Activated CD4-positive, CD25-positive, alpha-beta regulatory T cell treated with anti-CD3 and anti-CD28 coated beads, Interleukin-2, amount 50 U/mL, for 72 hours (primary cell): ENCODE measurements at places on chromosomes 3 and 15.

DNA sequence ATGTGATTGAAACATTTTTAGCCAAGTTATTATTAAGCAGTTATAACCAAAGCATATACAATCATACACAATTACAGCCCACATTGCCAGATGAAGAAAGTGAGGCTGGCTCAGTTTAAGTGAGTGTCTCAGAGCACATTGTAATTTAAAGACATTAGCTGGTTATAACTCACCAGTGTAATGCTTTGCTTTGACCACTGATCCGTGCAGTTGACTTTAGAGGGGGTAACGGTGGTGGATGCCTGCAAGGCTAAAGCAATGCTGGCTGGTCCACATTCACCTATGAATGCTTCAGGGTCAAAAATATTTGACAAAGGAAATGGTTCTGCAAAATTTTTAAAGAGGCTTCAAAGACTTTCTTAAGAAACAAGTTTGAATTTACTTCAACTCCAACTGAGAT is 1.2 kb downstream of the C3orf85 start:
- DNase-seq, result no peak

DNA sequence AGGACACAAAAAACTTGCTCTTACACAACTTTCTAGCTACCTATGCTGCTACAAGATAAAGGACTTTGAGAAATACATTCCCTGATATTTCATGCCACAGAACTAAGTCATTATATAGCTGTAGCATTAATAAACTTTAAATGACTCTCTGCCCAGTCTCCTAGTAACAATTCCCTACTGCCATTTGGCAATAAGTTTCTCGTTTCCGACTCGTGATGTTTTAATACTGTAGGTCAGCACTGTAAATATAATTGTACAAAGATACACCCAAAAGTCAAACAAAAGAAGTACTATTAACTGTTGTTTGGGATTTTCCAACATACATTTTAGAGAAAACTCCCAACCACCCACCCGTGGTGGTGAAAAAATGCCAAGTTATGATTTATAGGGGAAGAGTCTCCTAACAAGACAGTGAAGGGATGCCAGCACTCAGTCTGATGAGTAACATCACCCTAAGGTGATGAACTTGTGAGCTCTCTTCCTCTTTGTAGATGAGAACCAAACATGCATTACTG is 132.2 kb downstream of the DUT start:
- no peak for DNase-seq

GRCh38 chr3:43448098-43448497 is 161.8 kb downstream of the SNRK start:
- no peak for DNase-seq

GRCh38 chr3:34132069-34132692 is 333.8 kb downstream of the PDCD6IP start:
- DNase-seq, result no peak

- DNase-seq, result no peak
These were observed 296.5 kb downstream of the THSD4 start for GRCh38 chr15:71411538-71412482.

GRCh38 chr3:59750391-59750790 is 700.6 kb upstream of the CFAP20DC start:
- no peak for DNase-seq

DNA sequence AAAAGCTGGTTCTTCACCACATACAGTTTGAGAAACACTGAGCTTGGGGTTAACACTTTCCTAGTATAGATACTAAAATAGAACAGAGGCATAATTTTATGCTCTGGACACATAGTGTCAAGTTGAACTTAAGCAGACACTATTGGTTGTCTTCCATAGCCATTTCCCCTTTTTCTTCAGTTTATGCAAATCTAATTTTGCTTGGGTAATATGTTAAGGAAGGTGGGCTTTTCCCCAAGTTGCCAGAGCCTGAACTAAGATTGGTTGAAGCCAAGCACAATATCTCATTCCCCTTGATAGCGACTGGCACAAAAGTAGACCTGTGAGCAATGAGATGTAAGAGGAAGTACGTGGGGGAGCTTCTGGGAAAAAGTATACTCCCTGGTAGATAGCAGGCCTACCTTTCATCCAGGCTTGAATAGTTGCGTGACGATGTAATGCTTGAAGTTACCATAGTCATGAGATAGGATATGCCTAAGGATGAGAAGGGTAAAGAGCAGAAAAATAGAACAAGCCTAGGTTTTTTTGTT is 4.5 kb upstream of the POPDC2 start:
- DNase-seq, result no peak

- DNase-seq, result no peak
These were observed 72.7 kb downstream of the RARB start for GRCh38 chr3:25500706-25501210.

GRCh38 chr3:194064380-194065332 is 71.3 kb upstream of the HES1 start:
- no peak for DNase-seq

DNA sequence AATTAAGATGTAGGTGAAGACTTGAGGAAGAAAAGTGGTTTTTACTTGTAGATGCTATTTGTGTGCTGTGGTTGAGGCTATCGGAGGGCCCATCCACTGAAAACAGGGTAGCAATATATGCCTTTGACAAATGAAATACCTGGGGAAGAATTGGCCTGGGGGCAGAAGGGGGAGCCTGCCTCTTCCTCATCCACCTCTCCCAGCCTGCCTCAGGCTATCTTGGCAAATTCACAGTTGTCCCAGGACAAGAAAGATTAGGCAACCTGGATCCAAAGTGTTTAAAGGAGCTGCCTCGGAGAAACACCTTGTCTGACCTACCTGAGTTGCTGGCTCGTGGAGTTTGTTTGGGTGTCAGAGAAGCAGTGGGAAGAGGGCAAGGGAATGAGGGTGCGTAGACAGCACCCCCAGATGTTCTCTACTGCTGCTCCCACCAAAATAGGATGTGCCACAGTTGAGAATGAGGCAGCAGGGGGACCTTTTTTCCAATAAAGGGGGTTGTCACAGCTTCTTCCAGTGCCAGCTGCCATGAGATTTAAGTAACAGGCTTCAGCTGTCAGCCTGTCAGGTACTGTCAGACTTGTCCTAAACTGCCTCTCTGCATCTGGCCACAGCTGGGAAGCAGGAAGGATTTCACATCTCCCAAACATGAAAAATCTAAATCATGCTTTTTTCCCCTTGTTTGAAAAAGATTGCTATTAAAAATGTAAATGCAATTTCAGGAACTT is 9.2 kb downstream of the PLEKHO2 start:
- no peak for DNase-seq

GRCh38 chr3:10763817-10764258 is 52.2 kb upstream of the SLC6A11 start:
- DNase-seq, result no peak

DNA sequence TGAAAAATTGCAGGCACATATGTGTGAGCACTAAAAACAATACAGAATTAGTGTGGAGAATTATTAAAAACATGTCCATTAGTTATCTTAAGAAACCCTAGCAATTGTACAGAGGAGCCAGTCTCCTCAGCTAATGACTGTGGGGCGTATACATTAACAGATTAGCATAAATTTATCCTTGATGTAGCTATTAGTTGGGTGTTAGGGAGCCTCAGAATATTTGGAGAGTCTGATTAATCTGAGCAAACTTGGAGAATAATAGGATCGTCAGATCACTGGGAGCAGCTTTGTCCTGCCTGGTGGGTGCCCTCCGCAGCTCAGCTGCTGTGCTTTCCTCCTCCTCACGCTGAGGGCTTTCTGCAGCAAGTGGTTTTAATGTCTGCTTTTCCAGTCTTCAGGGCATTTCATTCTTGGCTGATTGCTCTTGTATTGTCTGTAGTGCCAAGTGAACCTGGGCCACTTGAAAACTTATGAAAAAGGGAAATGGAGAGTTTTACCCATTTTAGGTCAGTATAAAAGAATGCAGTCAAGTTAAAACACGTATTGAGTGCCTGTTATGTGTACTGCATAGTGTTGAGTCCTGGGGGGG is 417.4 kb upstream of the SEMA6D start:
- no peak for DNase-seq

- DNase-seq, result peak; percentile 40
These were observed 17.6 kb upstream of the ALDH1L1 start for GRCh38 chr3:126197854-126198584.

- DNase-seq, result no peak
These were observed 38.9 kb upstream of the IREB2 start for GRCh38 chr15:78399091-78399490.

DNA sequence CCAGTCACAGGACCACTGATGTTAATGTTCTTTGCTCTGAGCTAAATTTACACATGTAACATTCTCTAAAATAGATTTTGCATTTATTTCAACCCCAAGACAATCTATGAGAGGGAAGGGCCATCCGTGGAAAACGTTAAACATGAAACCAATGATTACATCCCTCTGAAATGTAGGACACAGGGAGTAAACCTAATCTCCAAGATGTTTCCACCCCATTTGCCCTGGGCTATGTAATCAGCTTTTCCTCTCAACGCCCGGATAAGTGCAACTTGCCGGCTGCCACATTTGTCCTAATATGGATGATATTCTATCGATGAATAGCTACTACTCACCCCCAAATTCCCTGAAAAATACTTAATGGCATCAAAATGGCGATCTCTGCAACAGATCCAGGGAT is 6.4 kb upstream of the FMN1 start:
- DNase-seq, result no peak

GRCh38 chr3:190396001-190396400 is 8.0 kb downstream of the CLDN16 start:
- no peak for DNase-seq

GRCh38 chr15:68646696-68647095 is 67.9 kb downstream of the CORO2B start:
- no peak for DNase-seq

DNA sequence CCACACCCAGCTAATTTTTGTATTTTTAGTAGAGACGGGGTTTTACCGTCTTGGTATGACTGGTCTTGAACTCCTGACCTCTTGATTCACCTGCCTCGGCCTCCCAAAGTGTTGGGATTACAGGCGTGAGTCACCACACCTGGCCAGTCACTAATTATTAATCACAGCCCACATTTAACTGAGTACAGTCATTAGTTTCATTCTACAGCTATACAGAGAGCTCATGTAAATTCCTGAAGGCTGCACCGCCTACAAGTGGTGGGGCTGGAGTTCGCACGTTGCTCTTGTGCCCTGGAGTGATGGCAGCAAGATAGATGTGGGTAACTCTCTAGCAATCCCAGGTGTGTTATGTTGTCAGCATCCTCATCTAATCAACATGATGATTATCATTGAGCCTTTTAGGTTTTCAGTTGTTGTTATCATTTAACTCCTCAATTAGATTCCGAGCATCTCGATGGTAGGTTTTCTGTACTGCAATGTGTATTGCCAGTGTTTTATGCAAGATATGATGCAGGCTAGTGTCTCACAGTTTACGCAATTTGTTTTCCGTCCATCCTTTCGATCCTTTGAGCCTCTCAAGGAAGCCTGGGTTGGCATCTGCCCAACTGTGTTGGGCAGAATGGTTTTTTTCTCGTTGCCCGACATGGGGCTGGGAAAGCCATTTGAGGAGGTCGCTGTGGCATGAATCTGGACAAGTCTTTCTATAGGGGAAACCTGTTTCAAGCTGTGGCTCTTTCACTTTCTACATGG is 216.3 kb downstream of the LPP start:
- no peak for DNase-seq

DNA sequence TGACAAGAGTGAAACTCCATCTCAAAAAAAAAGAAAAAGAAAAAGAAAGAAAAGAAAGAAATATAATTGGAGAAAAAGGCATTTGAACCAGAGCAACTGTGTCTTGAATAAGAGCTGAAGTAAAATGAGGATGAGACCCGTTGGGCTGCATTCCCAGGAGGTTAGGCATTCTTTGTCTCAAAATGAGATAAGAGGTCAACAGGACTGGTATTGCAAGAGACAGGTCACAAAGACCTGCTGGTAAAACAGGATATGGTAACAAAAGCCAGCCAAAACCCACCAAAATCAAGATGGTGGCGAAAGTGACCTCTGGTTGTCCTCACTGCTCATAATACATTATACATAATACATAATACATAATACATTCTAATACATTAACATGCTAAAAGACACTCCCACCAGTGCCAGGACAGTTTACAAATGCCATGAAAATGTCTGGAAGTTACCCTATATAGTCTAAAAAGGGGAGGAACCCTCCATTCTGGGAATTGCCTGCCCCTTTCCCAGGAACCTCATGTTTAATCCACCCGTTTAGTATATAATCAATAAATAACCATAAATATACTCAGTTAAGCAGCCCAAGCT is 8.6 kb upstream of the TIPIN start:
- DNase-seq, result no peak

- no peak for DNase-seq
These were observed 135.0 kb downstream of the XXYLT1 start for GRCh38 chr3:195135917-195136316.

- DNase-seq, result no peak
These were observed 119.4 kb downstream of the LIPC start for GRCh38 chr15:58551084-58551763.

DNA sequence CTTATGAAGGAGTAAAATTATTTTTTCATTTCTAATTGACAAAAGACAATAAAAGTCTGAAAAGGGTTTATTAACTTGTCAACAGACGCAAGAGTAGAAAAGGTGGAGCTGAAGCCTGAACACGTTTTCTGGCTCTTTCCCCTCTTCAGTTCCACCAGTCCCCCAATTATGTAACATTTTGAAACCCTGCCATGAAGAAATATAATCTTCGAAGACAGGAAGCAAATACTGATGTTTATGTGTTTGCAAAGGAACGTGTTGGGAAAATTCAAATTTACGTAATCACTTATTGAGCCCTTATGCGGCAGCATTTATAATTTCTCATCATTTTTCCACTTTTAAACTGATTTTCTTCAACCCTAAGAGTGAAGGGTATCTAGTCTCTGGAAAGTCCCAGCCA is 767 bp downstream of the AP3S2 start:
- no peak for DNase-seq

DNA sequence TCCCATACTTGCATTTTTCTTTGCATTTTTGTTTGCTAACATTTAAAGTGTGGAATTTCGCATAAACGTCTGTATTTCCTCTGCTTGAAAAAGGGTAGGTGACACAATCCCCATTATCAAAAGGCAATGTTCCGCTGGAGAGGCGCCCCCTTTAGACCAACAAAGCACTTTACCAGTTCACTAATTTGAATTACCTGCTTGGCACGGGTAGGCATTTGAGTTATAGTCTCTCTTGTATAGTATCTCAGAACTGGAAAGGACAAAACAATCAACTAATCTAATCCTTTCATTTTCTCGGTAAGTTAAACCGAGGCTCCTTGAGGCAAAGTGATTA is 775 bp upstream of the CCDC39 start:
- no peak for DNase-seq

GRCh38 chr15:37098468-37099318 is 1.7 kb downstream of the MEIS2 start:
- no peak for DNase-seq

GRCh38 chr3:78941587-78941986 is 826.2 kb downstream of the ROBO1 start:
- DNase-seq, result no peak

- DNase-seq, result no peak
These were observed 82.9 kb upstream of the THBS1 start for GRCh38 chr15:39497759-39498565.

- DNase-seq, result no peak
These were observed 109.2 kb upstream of the ROBO2 start for GRCh38 chr3:76930712-76931111.
